ENCODE measurements at places on chromosomes 5 and 9.

DNA sequence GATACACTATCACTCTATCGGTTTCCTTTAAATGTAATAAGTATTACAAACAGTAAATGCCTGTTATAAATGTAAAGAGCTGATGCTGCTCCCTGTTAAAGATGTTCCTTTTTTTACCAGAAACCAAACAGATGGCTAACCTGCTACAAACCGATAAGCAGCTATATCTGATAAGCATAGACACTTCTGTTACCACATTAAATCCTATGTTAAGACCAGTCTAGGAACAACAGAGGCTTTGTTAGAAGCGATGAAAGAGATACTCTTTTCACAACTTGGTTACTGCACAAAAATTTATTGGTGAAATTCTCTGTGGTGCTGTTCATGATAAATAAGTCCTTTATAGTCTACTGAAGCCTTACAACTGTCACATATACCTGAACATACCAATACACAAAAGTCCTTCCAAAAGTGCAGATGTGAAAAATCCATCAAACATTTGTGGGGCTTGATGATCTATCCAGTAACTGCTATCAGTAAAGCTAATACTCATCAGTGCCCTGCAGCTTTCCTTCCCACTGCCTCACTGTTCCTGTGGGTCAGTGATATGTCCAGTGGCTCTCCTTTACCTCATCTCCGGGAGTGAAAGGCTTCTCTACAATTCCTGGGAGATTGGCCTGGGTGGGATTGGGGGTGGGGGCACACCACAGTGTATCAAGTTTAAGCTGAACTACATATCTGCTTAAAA, 25.8 kb upstream of the PRXL2C start:
- DNase-seq: no peak

- DNase-seq: no peak
These were observed 87.5 kb downstream of the TTLL11 start for GRCh38 chr9:122005597-122005996.

- DNase-seq: no peak
These were observed 34.8 kb downstream of the TRPC7 start for GRCh38 chr5:136330353-136331038.

GRCh38 chr5:150765011-150765798, 6.4 kb upstream of the DCTN4 start:
- no peak for DNase-seq

GRCh38 chr5:107917983-107918382, 247.2 kb upstream of the EFNA5 start:
- no peak for DNase-seq

- DNase-seq: no peak
These were observed 55.0 kb downstream of the GARNL3 start for GRCh38 chr9:127319366-127320114.

- DNase-seq: no peak
These were observed 16.2 kb downstream of the LAMC3 start for GRCh38 chr9:131024978-131025868.

DNA sequence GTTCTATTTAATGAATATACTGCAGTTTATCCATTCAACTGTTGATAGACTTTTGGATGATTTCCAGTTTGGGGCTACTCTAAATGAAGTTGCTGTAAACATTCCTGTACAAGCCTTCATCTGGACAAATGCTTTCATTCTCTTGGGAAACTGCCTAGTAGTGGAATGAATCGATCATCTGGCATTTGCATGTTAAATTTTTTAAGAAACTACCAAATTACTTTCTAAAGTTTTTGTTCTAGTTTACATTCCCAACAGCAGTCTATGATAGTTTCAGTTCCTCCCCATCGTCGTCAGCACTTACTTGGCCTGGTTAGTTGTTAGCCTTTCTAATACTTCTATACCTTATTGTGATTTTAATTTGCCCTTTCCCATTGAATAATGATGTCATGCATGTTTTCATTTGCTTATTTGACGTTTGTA, 306.3 kb downstream of the FER start:
- no peak for DNase-seq

- DNase-seq: no peak
These were observed 5.7 kb downstream of the CLTB start for GRCh38 chr5:176410486-176411180.

GRCh38 chr9:37619806-37620205, 27.4 kb upstream of the TOMM5 start:
- no peak for DNase-seq

GRCh38 chr9:98888801-98889421, 54.8 kb upstream of the COL15A1 start:
- DNase-seq: no peak
